ENCODE measurements at places on chromosomes 5 and 9.

DNA sequence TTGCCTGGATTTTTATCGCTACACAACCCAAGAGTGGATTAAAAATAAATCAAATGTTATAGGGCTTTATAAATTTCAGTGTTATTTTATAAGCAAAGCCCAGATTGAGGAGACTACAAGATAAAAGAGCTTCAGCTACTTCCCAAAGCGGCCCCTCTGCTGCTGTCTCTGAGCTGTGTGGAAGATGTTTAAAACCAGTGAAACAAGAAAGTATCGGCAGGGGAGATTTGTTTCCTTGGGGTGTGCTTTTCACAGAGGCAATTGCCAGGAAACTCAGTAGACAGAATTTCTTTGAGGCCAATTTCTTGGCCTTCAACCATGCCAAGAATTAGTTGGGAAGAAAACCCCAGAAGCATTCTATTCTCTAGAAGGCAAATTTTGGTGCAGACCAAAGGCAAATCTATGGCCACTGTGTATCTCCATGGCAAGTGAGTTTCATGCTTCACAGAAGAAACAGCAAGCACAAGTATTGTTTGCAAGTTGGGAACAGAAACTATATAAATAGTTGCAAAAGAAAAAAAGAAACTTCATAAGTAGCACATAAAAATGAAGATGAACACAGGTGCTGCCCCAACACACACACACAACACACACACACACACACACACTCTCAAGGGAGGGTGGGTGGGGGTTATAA, 197.2 kb downstream of the PARP8 start:
- DNase-seq: no peak

GRCh38 chr9:2872250-2872930, 28.5 kb upstream of the PUM3 start:
- no peak for DNase-seq

- no peak for DNase-seq
Measured at GRCh38 chr9:34254966-34255825, 73.9 kb downstream of the KIF24 start.

- DNase-seq: no peak
Measured at GRCh38 chr9:130990978-130991777, 17.8 kb upstream of the LAMC3 start.

DNA sequence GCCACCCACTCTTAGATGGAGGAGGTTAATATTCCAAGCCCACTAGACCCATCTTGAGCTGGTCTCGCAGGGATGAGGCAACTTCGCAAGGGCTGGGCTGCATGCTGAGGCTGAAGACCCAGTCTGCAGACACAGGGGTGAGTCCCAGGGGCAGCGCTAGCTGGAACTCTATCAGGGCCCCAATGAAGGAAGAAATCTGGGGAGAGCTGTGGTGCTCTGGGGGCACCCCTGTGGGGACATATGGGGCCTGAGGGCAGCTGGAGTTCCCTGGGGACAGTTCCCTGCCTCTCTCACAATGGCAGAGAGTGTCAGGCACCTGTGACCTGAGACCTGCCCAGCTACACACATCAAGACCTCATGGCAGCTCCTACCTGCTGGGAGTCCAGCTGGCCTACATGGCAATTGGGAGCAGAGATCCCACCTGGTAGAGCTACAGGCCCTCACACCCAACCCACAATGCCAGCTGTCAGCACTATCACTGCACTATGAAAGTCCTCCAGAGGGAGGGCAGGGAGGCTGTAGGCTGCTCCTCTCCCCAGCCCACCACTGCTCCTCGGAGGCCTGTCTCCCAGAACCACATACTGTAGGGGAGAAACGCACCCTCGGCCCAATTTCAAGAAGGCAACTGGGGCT, 202.2 kb downstream of the GABBR2 start:
- DNase-seq: no peak

DNA sequence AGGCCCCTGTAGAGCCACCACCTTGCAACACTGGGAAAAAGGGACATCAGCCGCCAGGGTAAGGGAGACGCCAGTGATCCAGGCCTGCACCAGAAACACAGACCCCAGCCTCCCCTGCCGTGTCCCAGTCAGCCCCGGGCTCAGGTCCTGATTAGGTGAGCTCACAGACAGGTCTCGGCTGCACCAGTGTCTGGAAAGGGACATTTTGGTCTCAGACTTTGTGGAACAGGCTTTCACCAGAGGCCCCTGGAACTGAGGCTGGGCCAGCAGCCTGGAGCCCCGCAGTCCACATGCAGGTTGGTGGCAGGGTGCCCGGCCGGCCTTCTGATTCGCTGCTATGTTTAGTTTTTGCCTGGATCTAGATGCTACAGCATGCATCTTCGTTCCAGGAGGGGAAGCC, 369.0 kb upstream of the IRX4 start:
- no peak for DNase-seq
